Kasumi-1 (cell line): ENCODE measurements at places on chromosomes 11 and 22.
A peak's percentile ranks its signal among the peaks of the same experiment; 100 is the strongest.

- no peak for DNase-seq
These were observed 28.3 kb upstream of the WNT11 start for GRCh38 chr11:76234416-76235232.

GRCh38 chr22:35275580-35275979 lies 18.3 kb downstream of the HMGXB4 start:
- DNase-seq = no peak

- no peak for DNase-seq
These were observed 52.3 kb upstream of the FDX1 start for GRCh38 chr11:110377434-110377833.

- DNase-seq = no peak
These were observed 99.0 kb upstream of the NNMT start for GRCh38 chr11:114196997-114197703.

DNA sequence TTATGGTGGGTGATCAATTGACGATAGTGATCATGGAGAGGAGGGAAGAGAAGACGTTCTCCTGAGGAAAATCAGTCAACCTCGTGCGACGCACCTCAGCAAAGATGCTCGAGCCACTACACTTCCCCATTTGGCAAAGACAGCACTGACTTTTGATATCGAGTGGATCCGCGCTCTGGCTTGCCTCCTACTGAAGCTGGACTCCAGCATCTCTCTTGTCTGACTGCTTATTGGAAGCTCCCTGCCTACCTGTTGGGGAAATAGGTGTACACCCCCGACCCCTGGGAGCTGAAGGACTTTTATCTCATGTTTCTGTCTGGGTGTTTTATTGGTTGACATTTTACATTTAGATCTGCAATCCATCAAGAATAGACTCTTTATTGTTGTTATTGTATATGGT lies 476.8 kb upstream of the B3GAT1 start:
- DNase-seq = no peak

- no peak for DNase-seq
These were observed 629.5 kb downstream of the BRD1 start for GRCh38 chr22:49197986-49198704.

DNA sequence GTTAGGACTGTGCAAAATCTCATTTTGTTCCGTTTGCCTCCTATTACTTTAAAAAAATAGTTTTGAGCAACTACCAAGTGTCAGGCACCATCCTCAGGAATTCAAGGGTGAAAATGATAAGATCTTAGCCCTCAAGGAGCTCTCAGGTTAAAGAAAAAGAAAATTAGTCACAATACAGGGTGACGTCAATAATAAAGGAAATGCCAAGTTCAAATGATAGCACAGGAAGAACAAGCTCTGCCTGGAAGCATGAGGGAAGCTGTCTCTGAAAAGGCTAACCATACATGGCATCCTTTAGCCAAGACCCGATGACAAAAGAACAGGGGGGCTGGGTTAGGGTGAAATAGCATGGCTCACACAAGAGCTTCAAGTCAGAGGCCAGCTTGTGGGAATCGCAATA lies 11.1 kb upstream of the MPZL2 start:
- DNase-seq = no peak

- no peak for DNase-seq
These were observed 6.6 kb upstream of the PLAAT4 start for GRCh38 chr11:63530021-63530420.

DNA sequence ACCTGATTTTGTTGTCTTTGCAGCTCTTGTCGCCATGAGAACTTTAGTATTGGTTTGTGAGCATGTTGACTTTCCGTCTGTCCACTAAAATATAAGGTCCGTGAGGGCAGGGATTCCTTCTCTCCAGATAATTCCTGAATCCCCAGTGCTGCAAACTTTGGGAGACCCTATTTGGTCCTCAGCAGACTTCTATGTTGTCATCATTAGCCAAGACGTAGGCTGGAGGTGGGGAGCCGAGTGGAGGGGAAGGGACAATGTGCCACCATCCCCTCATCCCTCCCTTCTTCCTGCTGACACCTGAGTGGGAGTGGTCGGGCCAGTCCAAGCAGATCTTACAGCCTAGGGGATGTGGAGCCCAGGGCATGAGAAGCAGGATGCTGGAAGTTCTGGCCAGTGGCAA lies 690.6 kb downstream of the TBC1D22A start:
- no peak for DNase-seq

- DNase-seq = no peak
These were observed 16.2 kb upstream of the ADSL start for GRCh38 chr22:40330086-40330485.

DNA sequence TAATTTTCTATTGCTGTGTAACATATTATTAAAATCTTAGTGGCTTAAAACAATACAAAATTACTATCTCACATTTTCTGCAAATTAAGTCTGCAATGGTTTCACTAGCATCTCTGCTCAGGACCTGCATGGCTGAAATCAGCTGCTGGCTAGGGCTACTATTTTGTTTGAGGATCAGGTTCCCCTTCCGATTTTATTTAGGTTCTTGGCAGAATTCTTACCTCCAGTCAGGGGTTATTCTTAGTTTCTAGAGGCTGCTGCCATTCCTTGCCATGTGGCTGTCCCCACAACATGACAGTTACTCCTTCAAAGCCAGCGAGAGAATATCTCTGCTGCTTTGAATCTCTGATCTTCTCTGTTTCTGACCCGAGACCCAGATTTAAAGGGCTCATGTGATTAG lies 424.5 kb upstream of the ANO5 start:
- no peak for DNase-seq

DNA sequence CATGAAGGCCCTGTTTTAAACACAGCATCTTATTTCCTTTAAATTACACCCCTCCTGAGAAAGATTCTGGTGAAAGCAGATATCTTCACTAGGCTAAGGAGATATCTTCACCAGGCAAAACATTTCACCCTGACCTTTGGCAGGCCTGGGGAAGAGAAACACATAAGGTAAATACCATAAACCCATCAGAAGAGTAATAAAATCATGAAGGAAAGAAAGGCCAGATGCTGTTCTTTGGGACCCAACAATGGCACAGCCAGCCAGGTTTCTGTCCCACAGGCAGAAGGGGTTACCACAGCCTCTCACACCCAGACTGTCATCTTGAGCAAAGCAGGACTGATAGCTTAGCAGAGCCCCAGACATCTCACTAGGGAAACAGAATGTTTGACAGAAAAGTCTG lies 125.4 kb downstream of the CCDC34 start:
- DNase-seq = no peak

DNA sequence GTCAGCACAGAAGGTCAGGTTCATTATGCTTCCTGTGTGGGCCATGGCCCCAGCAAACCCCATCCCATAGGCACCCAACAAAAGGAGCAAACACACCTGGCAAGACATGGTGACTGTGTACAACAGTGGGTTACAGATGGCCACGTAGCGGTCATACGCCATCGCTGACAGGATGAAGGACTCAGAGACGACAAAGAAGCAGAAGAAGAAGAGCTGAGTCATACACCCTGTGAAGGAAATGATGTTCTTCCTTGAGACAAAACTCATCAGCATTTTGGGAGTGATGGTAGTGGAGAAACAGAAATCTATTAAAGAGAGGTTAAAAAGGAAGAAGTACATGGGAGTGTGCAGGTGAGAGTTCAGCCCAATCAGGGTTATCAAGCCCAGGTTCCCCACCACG lies 309 bp downstream of the OR8B12 start:
- no peak for DNase-seq

GRCh38 chr11:72513411-72513810 lies 79.1 kb upstream of the CLPB start:
- no peak for DNase-seq

- DNase-seq = no peak
These were observed 34.5 kb downstream of the GLB1L2 start for GRCh38 chr11:134366254-134366653.

DNA sequence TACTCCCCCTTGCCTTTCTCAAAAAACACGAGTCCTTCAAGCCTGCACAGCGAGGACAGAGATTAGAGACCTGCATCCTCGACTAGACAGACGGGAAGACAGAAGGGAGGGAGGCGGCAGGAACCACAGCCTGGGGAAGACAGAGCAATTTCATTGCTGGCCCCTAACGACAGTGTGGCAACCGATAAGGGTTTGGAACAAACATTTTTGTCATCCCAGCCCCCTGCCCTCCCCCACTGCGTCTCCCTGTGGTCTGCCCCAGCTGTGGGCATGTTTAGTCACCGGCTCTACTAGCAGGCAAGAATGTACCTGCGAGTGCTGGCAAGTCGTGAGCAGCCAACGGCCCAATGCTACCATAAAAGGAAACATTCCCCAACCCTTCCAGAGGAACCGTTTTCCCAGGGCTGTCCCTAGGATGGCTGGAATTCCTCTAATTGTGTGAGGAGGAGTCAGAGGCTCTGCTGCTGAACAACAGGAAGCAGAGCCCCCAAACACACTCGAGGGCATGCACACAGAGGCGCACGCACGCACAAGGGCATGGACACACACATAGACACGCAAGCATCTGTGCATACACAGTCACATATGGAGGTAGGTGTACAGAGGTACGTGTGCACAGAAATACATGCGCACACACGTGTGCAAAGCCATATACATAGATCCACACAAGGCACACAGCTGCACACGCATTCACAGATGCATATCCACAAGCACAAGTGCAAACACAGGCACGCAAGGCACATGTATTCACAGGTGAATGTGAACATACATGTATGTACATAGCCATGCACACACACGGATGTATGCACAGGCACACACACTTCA lies 58.3 kb downstream of the MYH9 start:
- DNase-seq = peak; percentile 74
